ENCODE measurements at places on chromosomes 3 and 15. TPM values are rescaled to one million over a fixed set of nuclear protein-coding genes. Genes with fewer than 3 reads are reported as not detected.

Gene GOLGA6D
- total RNA-seq, result under 0.01 TPM

Gene ABHD2
- total RNA-seq, result 23.0 TPM

Gene RYR3
- total RNA-seq, result 50.6 TPM

Gene TMC3
- not detected for total RNA-seq

Gene ACKR2
- 1.6 TPM for total RNA-seq

All from skeletal muscle tissue (tissue), 5 donors.